Mammary epithelial cell (primary cell): ENCODE measurements at places on chromosomes 12 and 14. TPM values are rescaled to one million over a fixed set of nuclear protein-coding genes. Genes with fewer than 3 reads are reported as not detected.

The MRPS35 gene
- 36.9 and 51.6 TPM in 2 replicates for total RNA-seq

The TRIM9 gene
- 0.05 and 0.14 TPM in 2 replicates for total RNA-seq

The KCNJ8 gene
- total RNA-seq, result not detected

The MARCHF9 gene
- total RNA-seq, result 18.8 and 20.4 TPM in 2 replicates

The MLF2 gene
- 294 and 345 TPM in 2 replicates for total RNA-seq

The CLEC1B gene
- total RNA-seq, result not detected

The TSPAN8 gene
- not detected in 2 replicates for total RNA-seq

The MPHOSPH9 gene
- total RNA-seq, result 30.2 TPM

The SLCO1C1 gene
- not detected in 2 replicates for total RNA-seq
